ENCODE measurements at places on chromosomes 6 and 20.

GRCh38 chr20:46324960-46325703 is 16.8 kb upstream of the CDH22 start:
- DNase-seq, result no peak

- DNase-seq, result no peak
These were observed 59.9 kb upstream of the MAP7 start for GRCh38 chr6:136609873-136610706.

DNA sequence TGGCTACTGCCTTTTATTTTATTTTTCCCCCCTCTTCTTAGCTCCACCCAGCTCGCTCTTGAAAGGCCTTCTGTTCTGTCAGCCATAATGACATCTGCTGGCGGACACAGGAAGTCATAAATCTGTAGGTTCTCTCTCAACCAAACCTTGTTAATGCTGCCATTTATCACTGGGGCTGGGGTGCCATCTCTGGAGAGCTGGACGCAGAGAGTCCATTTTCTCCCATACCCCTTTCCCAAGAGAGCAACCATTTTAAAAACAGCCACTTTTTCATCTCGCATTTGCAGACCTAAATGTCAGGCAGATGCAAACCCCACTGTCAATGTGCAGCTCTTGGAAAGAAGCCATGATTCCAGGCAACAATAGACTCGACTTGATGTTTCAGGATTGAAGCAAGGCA is 13.0 kb upstream of the TSHZ2 start:
- no peak for DNase-seq

GRCh38 chr6:168699631-168700295 is 258.8 kb downstream of the SMOC2 start:
- DNase-seq, result no peak

DNA sequence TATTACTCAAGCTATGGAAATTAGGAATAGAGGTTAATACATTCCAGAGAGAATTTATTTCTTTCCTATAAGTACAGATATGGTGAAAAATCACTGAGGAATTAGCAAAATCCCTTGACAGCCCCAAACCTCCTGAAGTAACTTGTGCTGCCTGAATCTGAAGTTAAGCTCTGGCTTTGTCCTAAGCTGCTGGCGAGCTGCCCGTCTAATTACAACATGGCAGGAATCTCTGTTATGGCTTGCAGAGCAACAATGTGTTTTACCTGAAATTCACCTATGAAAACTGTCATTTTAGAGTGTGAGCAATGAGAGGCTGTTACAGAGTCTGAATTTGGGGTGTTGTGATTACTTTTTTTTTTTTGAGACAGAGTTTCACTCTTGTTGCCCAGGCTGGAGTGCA is 22.5 kb upstream of the IYD start:
- no peak for DNase-seq

All from activated T-helper 1 cell treated with Interleukin-2 at 50 U/mL for 16 hours (primary cell).